ENCODE measurements at places on chromosomes 7 and 10.

DNA sequence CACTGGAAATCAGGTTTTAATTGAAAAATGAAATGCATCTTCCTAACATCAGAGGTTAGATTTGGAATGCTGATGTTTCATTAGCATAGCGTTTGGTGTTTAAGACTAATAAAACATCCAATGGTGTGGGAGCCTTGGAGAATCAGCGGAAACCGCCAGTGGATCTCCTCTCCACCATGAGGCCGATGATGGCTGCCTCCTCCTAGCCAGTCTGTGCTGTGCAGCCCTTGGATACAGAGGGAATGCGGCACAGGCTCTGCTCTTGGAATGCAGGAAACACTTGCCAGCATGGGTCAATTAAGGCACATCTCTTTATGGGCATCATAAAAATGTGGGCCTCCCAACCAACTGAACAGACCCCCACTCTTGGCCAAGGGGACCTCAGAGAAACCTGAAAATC is 259.9 kb downstream of the GLRX3 start:
- DNase-seq, result no peak

- DNase-seq, result no peak
Measured at GRCh38 chr10:23157239-23157681, 34.9 kb upstream of the PTF1A start.

DNA sequence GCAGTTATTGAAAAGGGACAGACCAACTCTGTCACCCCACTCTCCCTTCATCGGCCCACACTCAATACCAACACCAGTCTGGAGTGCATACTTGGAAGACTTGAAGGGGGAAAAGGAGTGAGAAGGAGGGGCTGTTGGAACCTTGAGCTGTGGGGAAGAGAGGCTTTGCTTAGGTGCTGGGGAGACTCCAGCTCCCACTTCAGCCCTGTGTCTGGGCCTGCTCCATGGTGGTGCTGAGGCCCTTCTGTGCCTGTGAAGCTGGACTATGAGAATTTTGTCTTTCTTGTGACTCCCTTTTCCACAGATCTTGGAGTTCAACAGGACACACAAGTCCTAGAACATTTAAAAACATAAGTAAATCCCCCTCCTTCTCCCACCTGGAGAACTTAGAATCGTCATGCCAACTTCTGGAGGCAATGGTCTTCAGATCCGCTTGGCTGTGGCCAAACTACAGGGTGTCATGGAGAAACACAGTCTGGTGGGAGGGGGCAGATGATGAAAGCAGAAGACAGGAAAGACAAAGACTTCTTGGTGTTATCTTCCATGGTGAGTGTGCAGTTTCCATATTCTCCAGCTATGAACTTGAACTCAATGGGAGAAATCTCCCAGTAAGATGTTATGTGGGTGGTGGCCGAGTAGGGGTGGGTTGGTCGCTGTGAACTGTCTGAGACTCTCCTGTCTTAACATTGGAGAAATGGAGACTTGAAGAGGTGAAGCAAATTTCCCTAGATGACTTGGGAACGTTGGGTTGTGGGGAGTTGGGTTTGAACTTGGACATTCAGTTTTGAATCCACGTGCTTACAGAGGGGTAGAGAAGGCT is 18.4 kb upstream of the GIMAP8 start:
- DNase-seq, result no peak

GRCh38 chr10:23517155-23517554 is 78.3 kb downstream of the OTUD1 start:
- DNase-seq, result no peak

DNA sequence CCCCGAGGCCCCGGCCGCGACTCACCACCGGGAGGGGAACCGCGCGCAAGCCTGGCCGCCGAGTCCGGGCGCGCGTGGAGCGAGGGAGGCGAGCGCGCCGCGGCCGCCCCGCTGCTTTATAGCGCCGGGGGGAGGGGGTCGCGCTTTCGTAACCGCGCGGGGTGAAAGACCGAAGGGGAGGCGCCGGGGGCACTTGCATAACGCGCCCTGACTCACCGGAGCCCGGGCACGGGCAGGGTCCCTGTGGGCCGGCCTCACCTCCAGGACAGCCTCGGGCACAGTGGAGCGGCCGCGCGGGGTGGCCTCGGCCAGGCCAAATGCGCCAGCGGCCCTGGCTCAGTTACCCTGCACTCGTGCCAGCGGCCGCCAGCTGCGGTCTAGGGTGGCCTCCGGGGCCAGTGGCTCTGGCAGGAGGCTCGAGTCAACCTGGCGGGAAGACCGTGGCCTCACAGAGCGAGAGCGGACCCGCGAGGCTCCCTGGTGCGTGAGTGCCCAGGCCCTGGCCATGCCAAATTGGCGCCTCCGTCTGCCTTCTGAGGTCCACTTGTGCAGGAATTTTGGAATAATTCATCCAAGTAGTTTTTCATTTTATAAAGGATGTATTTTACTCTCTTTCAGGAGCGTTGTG is at the start of gene RBP4:
Gene RBP4 (minus strand): TSS at position 90 of the 628 bp plus-strand sequence. CDS start 207 bp downstream, outside the sequence.
- no peak for DNase-seq

DNA sequence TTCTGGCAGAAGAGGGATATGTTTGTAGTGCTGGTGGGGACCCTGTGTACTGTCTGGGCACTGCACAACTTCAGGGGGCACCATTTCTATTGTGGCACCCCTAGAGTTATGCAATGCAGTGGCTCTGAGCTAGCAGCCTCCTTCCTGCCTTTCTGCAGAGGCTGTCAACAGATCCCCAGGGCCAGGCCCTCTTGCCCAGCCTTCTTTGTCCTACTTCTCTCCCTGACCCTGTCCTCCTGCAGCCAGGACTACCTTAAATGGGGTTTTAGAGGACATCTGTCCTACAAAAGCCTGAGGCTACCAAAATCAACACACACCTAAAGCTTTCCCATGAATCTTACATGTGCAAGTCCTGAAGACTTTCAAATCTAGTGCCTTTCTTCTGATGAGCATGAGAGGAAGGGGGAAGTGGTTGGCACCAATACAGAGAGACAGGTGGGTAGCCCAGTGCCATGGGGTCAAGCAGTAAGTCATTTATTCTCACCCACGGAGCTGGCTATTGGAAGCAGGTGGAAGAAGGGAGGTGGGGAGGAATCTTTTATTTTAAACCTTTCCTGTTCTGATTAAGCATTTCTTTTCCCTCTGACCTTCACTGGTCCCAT is 2.4 kb downstream of the SPOCK2 start:
- DNase-seq, result no peak

- DNase-seq, result no peak
Measured at GRCh38 chr10:78566284-78567111, 502.3 kb upstream of the ZMIZ1 start.

GRCh38 chr7:36203071-36203790 is 50.2 kb downstream of the EEPD1 start:
- DNase-seq, result no peak

GRCh38 chr7:132941428-132941827 is 140.5 kb downstream of the CHCHD3 start:
- no peak for DNase-seq

DNA sequence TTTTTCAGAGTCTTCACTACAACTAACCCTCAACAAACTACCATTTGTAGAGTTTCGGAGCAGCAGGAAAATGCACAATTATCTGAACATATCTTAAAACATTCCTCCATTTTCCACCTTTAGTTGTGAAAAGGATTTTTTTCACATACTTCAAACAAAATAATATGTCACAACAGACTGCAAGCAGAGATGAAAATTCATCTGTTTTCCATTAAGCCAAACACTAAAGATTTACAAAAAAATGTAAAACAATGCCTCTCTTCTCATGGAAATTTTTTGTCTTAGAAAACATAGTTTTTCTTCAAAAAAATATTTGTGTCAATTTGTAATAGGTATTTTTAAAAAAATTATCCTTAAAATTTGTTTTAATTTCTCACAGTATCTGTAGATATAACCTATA is 98.9 kb downstream of the ARHGAP12 start:
- DNase-seq, result no peak

- DNase-seq, result no peak
Measured at GRCh38 chr10:96991313-96991841, 159.3 kb downstream of the LCOR start.

- no peak for DNase-seq
Measured at GRCh38 chr7:117230276-117231046, 92.4 kb downstream of the WNT2 start.

GRCh38 chr7:33781796-33782195 is 123.5 kb upstream of the BMPER start:
- no peak for DNase-seq

DNA sequence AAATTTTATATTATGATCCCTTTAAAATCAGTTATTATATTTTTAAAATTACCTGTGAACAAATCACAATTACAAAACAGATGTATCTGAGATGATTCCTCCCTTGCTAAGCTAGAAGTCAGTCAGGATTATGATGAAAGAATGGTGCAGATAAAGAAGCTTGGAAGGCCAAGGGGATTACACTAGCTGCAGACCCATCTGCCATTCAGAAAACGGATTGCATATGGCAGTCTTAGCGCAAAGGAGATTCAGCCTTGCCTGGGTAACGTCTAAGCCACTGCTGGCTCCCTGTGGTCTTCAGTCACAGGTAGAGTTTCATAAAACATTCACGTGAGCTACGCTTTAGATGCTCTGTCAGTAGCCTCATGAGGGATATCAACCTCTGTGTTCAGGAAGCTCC is 222.2 kb downstream of the POU6F2 start:
- no peak for DNase-seq

DNA sequence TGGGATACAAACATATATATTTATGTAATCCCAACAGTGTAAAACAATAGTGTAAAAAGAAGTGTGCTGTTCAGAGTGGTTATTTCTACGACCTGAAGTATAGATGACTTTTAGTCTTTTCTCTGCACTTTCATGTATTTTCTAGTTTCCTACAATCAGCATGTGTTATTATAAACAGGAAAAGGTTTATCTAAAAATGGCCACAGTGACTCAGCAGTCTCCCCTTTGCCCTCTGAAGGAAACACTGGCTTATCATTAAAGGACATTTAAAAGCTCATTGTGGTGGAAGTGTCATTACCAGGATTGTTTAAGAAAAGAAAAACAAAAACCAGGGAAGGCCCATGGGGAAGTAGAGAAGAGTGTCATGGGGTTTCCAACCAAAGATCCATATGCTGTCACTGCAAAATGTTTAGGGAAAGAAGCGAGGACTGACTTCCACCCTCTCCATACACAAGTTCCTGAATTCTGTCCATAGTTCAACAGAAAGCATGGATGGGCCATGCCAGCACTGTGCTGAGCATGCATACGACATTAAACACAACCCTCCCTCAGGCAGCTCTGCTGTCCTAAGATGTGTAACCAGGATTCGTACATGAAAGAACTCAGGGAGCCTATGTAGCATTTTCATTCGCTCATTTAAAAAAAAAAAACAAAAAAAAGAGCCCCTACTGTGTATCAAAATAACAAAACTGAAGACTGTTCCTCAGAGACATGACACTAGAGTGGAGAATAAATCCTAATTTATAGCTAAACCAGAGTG is 10.2 kb downstream of the CYREN start:
- no peak for DNase-seq

GRCh38 chr10:132063432-132063831 is 2.3 kb upstream of the JAKMIP3 start:
- no peak for DNase-seq

GRCh38 chr10:120555842-120556532 is 99.0 kb downstream of the PLPP4 start:
- DNase-seq, result no peak

- DNase-seq, result no peak
Measured at GRCh38 chr7:120843109-120843508, 14.8 kb downstream of the TSPAN12 start.

GRCh38 chr7:26681819-26682418 is 182.5 kb downstream of the SKAP2 start:
- DNase-seq, result no peak

DNA sequence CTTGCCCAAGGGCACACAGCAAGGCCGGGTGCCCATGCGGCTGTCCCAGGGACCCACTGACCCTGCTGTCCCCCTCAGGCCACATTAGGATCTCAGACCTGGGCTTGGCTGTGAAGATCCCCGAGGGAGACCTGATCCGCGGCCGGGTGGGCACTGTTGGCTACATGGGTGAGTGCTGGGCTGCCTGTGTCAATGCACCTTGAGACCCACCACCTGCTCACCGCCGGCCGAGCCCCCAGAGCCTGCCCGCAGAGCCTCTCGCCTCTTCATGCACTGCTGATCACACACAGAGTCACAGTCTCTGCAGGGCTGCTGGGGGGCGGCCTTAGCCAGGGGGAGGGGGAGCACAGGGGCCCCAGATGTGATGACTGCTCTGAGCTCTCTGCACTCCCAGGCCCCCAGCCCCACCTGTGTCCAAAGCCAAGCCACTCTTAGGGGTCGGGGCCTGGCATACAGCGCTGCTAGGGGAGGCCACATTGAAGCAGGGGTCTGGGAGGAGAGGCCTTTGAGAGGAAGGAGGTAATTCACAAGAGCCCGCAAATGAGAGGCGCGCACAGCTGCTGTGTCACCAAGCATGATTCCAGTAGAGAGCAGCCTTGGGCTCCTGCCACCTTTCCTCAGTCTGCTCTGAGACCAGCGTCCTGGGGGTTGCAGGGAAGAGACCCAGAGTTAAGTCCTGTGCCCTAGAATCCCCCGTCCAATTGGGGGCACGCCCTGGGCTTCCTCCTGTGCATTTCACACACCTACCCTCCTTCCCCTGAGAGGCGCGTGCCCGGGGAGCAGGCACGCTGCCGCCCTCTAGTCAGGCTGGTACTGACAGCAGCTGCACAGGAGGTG is 100.4 kb downstream of the RGS10 start:
- DNase-seq, result no peak

DNA sequence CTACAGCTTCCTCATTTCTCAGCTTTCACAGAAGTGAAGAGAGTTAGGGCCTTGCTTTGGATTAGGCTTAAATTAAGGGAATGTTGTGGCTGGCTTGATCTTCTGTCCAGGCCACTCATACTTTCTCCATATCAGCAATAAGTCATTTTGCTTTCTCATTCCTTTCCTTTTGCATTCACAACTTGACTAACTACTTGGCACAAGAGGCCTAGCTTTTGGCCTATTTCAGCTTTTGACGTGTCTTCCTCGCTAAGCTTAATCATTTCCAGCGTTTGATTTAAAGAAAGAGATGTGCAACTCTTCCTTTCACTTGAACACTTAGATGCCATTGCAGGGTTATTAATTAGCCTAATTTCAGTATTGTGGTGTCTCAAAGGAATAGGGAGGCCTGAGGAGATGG is 712.0 kb downstream of the INHBA start:
- no peak for DNase-seq

- no peak for DNase-seq
Measured at GRCh38 chr10:126210051-126210651, 178.1 kb downstream of the ADAM12 start.

Measured in renal cortex interstitium (tissue), 15 donors.